NCI-H2081 treated with DMSO at 0.1 percent for 48 hours (cell line): ENCODE measurements at places on chromosomes 2 and 18.

GRCh38 chr2:100754951-100755350 lies 65.0 kb upstream of the NPAS2 start:
- DNase-seq = no peak

GRCh38 chr2:157611726-157612125 lies 16.9 kb downstream of the ACVR1C start:
- no peak for DNase-seq

DNA sequence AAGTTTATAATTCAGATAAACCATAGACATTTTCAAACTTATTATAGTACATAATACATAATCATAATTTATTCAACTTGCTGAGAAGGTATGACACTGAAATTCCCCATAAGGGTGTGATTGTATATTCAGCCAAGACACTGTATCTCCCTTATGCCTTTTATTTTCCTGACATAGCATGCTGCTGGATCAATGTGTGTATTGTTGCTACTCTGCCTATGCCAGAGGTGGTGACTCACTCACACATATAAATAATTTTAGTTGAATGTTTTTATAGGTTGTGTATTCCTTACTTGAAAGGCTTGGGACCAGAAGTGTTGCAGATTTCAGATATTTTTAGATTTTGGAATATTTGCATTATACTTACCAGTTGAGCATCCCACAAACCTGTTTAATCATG lies 86.8 kb downstream of the VRK2 start:
- no peak for DNase-seq

DNA sequence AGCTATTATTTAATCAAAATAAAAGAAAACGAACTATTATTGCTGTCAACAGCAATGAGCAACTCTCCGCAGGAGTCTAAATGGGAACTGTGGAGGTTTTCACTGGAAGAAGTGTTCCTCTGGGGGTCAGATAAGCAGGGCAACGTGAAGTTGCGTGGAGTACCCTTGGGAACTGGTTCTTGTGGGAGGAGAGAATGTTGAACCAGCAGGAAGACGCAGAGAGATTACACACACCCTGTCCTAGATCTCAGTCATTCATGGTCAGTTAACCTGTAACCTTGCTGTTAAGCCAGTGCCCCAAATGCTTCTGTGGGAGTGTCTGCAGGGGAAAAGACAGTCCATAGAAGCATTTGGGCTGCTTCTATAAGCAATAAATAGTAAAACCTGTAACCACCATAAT lies 20.4 kb upstream of the CABLES1 start:
- no peak for DNase-seq

DNA sequence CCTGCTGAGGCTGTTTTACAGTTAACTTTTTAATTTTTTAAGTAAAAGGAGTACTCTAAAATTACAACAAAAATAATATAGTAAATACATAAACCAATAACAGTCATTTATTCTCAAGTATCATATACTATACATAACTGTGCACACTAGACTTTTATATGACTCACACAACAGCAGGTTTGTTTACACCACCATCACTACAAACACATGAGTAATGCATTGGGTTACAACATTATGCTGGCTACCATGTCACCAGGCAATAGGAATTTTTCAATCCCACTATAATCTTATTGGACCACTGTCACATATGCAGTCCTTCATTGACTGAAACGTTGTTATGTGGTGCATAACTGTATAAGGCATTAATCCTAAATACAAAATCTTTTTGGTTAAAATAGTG lies 42.5 kb downstream of the RASGRP3 start:
- DNase-seq = no peak

DNA sequence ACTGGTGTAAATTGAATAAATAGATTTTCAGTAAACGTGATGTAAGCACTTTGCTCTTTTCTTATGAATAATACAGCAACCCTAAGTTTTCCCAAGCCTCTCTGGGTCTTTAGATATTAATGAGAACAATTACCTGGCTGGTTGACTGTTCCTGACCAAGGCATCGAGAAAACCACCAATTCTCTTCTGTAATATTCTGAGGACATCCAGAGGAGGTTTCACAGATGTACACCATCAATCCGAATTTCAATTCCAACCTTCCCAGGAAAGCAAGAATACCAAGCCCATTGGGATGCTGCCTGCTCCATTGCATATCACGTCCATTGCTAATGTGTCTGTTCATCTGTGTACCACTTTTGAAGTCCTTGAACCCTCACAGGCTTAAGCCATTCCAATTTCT lies 571.8 kb downstream of the NUP35 start:
- no peak for DNase-seq

DNA sequence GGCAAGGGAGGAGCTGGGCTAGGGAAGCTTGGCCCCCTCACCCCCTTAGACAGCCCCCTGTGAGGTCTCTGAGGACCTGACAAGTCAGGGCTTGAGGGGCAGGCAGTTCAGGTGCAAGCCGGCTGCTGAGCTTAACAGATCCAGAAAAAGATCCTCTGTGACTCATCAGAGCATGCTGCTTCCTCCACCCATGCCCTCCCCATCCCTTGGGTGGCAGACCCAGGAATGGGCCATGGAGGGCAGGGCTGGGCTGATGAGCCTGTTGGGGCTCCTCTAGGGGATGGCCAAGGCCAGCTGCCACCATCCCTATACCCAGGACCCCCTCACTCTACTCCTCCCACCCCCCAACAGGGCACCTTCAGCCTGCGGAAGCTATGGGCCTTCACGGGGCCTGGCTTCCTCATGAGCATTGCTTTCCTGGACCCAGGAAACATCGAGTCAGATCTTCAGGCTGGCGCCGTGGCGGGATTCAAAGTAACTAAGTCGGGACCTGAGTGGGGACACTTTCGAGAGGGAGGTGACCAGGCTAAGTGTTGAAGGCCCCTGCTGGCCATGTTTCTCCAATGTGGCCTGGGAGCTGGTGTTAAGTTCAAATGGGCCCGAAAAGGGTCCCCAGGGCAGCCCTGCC lies 1.9 kb downstream of the SLC11A1 start:
- no peak for DNase-seq

DNA sequence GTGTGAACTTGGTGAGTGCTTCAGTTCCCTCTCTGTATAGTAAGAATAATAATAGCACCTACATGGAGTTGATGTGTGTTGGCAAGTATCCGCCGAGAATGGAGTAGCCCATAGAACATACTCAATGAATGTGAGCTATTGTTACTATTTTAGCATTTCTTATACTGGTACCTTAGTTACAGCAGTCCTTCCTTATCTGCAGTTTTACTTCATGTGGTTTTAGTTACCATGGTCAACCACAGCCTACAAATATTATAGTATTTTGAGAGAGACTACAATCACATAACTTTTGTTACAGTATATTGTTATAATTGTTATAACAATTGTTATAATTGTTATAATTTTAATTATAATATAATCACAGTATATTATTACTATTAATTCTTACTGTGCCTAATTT lies 152.5 kb upstream of the RASGRP3 start:
- DNase-seq = no peak

DNA sequence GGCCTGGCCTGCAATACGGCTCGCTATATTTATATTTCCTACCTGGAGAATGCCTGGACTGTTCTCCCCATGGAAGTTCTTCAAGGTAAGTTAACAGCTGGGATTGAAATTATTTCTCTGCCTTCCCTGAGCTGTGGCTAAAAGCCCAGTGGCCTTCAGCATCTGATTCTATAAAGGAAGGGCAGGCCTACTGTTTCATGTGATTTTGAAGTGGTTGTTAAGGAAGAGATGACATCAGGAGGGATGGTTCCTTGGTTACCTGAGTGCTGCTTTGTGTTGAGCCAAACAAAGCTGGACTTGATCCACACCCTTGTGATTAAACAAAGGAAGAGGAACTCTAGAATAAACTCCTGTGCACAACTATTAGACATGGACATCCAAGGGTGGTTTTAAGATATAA lies 61.6 kb downstream of the MFSD6 start:
- DNase-seq = peak; percentile 93

GRCh38 chr2:227881866-227882517 lies 10.6 kb downstream of the DAW1 start:
- no peak for DNase-seq

GRCh38 chr2:238004077-238004830 lies 37.4 kb downstream of the UBE2F start:
- no peak for DNase-seq

DNA sequence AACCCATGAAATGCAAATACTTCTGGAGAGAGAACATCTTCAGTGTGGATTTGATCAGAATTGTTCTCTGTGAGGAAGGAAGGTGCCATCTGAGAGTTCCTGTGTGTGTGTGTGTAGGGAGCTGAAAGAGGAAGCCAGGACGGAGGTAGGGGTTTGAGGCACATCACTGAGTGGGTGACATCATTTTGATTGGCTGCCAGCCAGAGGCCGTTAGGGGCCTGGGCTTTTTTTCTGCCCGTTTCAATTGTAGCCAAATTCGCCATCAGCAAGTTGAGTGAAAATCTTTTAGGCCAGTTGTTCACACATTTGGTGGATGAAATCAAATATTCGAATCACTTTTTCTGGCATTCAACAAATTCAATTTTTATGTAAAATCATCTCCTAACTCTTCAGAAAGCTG lies 48.9 kb downstream of the TSN start:
- DNase-seq = peak; percentile 59

- DNase-seq = no peak
Observed at GRCh38 chr18:49723648-49724180, 89.6 kb downstream of the ACAA2 start.

DNA sequence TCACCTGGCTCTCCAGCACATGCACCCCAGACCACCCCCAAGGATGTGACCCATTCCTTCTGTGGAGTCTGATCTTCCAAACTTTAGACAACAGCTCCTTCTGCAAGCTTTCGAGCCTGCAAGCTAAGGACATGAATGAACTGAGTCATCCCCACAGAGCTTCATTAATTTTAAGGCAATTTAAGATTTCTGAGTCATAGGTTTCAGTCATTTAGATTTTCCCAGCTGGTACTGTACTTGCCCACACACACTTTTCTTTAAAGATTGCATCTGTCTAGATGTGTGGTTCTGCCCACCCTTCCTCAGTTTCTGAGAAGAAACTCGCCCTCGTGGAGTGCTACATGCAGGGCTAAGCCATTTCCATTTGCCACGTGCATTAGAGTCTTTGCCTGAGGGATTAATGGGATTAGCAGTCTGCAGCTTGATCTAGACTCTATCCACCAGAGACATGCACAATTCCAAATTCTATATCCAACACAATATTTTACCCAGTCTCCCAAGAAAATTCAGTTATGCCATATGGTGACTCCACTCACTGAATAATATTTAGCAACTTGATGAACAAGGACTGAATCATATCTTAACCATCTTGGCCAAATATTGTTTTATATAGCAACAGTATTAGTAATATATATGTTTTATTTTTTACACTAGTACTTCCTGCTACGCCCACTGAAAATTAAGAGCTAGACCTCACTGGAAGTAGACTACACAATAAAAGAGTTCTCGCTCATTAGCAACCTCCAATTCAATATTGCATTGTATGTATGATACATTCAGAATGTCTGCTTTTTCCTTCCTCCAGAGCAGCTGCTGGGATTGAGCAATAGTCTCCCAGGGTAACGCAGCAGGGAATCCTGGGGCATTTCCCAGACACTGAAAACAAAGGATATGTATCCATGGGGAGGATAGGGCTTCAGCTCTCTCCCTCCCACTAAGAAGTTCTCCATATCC lies 14.3 kb upstream of the TRIB2 start:
- DNase-seq = no peak
